WERI-Rb-1 (cell line): ENCODE measurements at places on chromosomes 7 and 10.
A peak's percentile ranks its signal among the peaks of the same experiment; 100 is the strongest.

DNA sequence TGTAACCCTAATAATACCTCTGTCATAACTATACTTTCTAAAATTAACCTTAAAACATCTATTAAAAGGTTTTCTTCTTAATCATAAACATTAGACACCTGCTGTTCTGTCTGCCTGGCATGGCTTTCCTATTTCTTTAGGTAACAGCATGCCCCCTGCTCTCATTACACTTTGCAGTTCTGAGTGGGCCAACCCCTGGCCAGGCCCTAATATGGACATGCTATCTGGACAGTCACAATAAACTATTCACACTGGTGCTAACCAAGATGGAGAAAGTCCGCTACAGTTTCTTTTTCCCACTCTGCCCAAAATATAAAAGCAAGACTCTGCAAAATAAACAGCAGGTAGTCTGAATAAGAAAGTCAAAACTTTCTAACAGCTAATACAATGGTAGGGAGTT lies 84.0 kb downstream of the ELAPOR2 start:
- DNase-seq: no peak

GRCh38 chr7:155922067-155922816 lies 110.0 kb upstream of the SHH start:
- no peak for DNase-seq

- DNase-seq: no peak
Measured at GRCh38 chr10:78267598-78267997, 233.9 kb downstream of the RPS24 start.

DNA sequence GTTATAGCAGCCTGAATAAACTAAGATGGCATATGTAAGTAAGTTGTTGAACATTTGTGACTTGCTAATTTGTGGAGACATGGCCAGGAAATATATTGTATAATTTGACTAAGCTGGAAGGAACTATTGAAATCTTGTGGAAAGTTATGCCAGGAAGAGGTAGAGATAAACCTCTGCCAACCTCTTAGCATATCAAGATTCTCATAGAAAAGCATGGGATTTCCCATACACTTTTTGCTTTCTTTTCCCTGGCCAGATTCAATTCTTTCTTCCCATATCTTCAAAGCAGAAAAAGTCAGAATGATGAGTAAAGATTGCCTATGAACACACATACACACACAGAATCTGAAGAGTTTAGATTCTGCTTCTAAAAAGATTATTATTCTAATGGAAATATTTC lies 216.2 kb downstream of the SEMA3D start:
- no peak for DNase-seq

DNA sequence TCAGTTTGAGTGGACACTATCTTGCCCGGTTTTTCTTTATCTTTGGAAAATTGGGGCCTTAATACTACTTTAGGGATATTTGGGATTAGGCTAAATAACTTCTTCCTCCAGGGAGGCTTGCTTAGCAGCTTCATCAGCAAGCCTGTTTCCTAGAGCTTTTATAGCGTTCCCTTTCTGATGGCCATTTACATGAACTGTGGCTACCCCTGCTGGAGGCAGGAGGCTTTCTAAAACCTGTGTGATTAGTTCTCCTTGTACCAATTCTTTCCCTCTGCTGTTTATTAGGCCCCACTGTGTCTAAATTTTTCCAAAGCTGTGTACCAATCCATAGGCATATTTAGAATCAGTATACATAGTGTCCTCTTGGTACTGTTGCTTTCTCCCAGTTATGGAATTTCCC lies 61.7 kb upstream of the CNTNAP2 start:
- no peak for DNase-seq

DNA sequence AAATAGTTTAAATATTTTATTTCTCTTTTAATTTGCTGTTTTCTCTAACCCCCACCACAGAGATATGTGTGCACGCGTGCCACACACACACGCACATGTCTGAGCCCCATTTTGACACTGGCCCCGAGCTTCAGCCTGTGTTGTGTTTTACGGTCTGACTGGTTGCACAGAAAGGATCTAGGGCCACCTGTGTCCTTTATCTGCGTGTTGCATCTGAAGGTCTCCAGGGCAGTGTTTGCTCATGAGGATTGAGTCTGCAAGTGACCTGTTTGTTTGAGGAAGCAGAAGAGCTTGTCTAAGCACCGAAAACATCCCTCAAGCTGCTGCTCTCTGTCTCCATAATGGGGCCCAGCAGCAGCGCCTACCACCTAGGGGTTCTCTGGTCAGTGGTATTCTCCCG lies 266.4 kb upstream of the LYZL1 start:
- DNase-seq: no peak

DNA sequence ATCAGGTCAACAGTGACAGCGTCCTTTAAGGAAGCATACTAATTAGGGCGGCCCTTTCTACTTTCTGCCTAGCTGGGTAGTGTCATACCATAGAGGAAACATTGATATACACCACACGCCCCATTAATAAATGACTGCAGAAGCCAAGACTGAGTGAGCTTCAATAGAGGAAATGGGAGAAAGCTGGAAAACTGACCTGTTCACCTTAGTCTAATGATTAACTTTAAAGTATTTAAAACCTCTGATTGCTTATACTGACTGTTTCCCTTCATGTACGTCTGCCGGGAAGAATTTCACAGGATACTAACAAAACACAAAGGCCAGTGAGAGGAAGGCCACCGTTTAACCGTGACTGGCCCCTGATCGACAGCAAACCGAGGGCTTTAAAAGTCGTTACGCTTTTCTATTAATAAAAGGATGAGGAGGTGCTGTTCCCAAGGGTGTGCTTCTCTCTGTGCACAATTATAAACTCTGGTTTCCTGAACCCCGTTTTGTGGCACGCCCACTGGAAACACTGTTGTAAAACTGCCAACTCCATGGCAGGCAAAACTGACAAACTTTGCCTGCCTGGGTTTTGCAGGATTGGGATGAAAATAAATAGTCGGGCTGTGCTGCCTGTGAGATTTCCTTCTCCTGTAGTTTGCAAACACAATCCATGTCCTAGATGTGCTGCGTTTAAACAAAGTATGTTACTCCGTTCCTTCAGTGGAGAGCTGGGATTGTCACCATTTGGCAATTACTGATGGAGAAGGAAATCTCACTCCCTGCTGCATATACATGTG lies 137.6 kb downstream of the NRP1 start:
- DNase-seq: no peak

GRCh38 chr7:82629583-82629982 lies 186.0 kb upstream of the CACNA2D1 start:
- no peak for DNase-seq

DNA sequence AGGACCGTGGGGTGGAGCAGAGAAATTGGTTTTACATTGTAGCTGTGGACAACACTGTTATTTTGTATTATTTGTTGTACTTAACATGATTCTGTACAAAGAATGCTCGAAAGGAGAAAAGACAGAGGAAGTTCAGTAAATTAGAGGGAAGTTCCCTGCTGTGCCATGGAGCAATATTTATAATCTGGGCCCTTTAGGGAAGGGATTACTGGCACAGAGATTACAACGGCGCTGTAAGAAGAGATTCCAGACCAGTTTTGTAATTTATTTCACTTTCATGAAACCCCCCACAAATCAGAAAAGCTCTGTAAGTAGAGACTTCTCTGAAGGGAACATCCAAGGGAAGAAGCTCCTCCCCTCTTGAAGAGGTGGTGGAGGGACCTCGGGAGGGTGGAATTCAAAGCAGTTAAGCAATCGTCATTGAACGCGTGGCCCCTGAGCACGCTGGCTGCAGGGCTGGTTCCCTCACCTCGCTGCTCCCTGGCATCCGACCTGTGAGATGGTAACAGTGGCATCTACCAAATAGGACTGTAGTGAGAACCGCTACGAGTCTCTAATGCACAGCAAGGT lies 113.5 kb downstream of the KLF6 start:
- DNase-seq: no peak

- DNase-seq: peak; percentile 36
Measured at GRCh38 chr10:76727038-76727437, 910.6 kb downstream of the KCNMA1 start.

GRCh38 chr7:12440229-12440628 lies 36.6 kb upstream of the VWDE start:
- no peak for DNase-seq

DNA sequence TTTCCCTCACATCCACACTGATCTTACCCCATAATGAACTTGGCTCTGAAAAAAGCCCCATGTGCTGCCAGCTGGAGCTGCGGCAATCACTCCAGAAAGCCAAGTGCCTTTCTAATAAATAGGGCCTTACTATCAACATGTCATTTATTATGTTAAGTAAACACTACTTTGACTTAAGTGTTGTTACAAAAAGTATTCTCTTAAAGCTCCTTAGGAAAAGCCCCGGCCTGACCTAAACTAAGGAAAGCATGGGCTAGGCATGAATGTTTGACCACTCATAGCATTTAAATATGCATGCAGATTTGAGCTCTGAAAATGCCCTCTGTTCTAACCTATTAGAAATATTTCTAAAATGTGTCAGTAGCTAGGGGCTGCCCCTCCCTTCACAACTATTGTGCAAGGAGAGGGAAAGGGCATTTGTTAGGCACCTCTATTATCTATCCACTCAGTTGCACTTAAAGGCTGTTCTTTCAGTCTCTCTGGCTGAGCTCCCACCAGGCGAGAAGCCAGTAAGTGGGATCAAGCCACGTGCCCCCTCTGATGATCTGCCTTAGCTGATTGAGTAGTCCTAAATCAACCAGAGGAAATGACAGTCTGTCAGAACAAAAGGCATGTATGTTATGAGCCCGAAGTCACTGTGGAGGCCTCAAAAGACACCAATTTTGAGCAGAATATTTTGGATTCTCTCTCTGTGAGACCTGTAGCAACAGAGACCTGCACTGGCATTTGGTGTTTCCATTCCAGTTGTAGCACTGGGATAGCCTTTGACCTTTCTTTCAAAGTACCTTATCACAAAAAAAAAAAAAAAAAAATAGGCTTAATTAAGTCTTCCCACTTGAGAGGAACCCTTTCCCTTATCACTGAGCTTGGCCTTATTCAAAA lies 77.1 kb downstream of the ITGB8 start:
- DNase-seq: peak; percentile 66

GRCh38 chr10:23692736-23693135 lies 253.9 kb downstream of the OTUD1 start:
- no peak for DNase-seq

- no peak for DNase-seq
Measured at GRCh38 chr10:14304046-14304445, 26.7 kb downstream of the FRMD4A start.

GRCh38 chr10:34666008-34666704 lies 148.9 kb downstream of the PARD3 start:
- DNase-seq: peak; percentile 40

- DNase-seq: no peak
Measured at GRCh38 chr7:30079880-30080279, 51.7 kb downstream of the PLEKHA8 start.

DNA sequence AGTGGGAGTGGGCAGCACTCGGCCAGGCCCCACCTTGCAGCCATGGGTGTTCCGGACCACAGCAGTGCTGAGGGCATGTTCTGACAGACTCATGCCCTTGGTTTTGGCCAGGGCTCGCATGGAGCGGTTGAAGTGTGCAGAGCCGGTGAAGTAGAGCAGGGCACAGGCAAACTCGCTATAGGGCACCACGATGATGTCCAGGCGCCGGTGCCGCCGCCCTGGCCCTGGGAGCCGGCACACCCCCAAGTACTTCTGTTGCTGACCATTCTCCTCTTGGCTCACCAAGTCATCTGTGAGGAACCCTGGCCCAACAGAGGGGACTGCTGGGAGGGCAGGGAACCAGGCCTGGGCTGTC lies 8.6 kb downstream of the POLL start:
- DNase-seq: no peak

DNA sequence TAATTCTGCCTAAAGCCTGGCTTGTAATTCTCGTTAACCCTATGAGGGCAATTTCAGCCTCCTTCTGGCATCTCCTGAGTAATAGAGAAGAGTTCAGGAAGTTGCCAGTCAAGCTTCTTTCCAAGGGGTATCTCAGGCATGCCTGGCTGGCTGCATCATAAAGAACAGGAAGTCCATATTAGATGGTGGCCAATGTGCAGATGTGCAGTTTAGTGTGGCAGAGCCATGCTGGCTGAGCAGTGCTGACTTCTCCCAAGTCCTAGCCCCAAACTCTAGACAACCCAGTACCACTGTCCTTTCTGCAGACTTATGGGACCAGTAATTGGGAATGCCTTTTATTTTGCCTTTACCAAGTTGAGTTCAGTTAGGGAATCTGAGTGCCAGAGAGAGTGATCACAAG lies 517.9 kb downstream of the GALNT17 start:
- no peak for DNase-seq

GRCh38 chr7:106216517-106216922 lies 68.3 kb downstream of the NAMPT start:
- DNase-seq: no peak

DNA sequence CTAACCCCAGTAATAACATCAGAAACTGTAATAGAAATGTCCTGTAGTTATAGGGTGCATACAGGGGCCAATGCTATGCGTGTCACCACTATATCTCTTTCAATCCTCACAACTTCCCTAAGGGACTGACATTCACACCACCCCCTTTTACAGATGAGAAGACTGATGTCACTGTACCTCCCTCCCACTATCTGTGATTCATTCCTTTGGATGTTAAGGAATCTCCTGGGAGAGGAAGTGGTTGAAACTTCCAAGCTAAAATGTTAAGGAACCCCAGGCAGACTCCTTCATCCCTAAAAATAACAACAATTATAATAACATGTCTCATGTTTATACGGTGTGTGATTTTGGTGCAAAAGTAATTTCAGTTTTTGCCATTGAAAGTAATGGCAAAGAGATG lies 5.4 kb downstream of the COL13A1 start:
- no peak for DNase-seq

GRCh38 chr7:149466364-149466763 lies 5.5 kb upstream of the ZNF777 start:
- no peak for DNase-seq

GRCh38 chr10:79178614-79179163 lies 109.9 kb downstream of the ZMIZ1 start:
- peak; percentile 79 for DNase-seq

- no peak for DNase-seq
Measured at GRCh38 chr7:152335900-152336571, 99.8 kb downstream of the KMT2C start.

DNA sequence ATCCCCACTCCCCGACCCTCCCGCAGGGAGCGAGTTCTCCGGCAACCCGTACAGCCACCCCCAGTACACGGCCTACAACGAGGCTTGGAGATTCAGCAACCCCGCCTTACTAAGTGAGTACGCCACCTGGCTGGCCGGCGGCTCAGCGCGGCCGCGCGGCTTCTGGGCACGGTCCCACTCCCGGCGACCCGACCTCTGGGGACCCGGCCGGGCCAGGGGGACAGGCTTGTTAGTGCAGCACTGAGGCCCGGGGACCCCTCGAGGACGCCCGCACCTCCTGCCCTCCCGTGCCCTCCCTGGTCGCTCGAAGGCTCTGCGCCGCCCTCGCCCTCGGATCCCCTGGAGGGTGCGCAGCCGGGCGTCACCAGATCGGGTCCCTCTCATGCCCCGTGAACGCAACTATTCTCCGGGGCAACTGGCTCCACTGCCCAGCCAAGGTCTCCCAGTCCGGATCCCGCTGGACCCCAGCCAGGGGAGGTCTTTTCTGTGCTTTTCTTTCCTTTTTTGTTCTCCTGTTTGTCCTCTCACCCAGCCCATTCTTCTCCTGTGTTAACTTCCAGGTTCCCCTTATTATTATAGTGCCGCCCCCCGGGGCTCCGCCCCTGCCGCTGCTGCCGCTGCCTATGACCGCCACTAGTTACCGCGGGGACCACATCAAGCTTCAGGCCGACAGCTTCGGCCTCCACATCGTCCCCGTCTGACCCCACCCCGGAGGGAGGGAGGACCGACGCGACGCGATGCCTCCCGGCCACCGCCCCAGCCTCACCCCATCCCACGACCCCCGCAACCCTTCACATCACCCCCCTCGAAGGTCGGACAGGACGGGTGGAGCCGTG lies 81.8 kb downstream of the PAX2 start:
- DNase-seq: peak; percentile 56

- no peak for DNase-seq
Measured at GRCh38 chr7:2128601-2129322, 104.0 kb downstream of the MAD1L1 start.

GRCh38 chr10:130013335-130014262 lies 49.5 kb upstream of the EBF3 start:
- DNase-seq: no peak
